Neural crest cell (in vitro differentiated cells): ENCODE measurements at places on chromosomes 2 and 18.

- no peaks in the 10 kb centered on the region for H3K4me1 ChIP-seq
- no peaks in the 10 kb centered on the region for H3K27me3 ChIP-seq
- DNase-seq: no peak
- no peaks in the 10 kb centered on the region for H3K36me3 ChIP-seq
- H3K4me3 ChIP-seq: no peak overlapping the region
Measured at GRCh38 chr18:56289381-56289780, 349.0 kb downstream of the TXNL1 start.

DNA sequence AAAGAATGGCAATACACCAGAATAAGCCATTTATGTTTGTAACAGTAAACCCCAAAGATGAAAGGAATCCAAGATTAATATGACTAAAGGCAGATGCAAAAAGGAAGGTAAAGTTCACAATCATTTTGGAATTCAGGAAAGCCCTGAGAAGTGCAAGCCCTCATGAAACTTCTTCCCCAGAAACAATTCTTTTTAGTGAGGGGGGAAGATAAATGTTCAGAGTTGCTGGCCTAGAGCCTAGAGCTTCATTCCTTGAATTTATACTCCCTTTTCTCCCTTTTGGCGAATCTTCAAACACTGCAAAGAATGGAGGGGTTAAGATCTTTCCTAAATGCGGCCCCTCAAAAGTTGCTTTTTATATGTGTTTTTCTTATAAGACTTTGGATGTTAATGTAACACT lies 368.8 kb downstream of the MEIS1 start:
- H3K36me3 ChIP-seq: no peaks in the 10 kb centered on the region
- H3K27ac ChIP-seq: no peak overlapping the region
- no peak overlapping the region for H3K4me3 ChIP-seq
- DNase-seq: no peak

DNA sequence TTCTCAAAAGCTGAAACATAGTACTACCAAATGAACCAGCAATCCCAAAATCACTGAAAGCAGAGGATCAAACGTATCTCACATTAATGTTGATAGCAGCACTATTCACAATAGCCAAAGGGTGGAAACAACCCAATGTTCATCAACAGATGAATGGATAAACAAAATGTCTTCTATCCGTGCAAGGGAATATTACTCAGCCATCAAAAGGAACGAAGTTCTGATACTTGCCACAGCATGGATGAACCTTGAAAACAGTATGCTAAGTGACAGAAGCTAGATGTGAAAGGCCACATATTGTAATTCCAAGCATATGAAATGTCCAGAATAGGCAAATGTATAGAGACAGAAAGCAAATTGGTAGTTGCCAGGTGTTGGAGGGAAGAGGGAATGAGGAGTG lies 57.0 kb upstream of the CHMP1B start:
- no peak overlapping the region for H3K27ac ChIP-seq
- peaks cover 25% of the 10 kb centered on the region for H3K4me1 ChIP-seq
- no peak for DNase-seq
- H3K4me3 ChIP-seq: no peak overlapping the region
- peaks cover 4% of the 10 kb centered on the region for H3K36me3 ChIP-seq

DNA sequence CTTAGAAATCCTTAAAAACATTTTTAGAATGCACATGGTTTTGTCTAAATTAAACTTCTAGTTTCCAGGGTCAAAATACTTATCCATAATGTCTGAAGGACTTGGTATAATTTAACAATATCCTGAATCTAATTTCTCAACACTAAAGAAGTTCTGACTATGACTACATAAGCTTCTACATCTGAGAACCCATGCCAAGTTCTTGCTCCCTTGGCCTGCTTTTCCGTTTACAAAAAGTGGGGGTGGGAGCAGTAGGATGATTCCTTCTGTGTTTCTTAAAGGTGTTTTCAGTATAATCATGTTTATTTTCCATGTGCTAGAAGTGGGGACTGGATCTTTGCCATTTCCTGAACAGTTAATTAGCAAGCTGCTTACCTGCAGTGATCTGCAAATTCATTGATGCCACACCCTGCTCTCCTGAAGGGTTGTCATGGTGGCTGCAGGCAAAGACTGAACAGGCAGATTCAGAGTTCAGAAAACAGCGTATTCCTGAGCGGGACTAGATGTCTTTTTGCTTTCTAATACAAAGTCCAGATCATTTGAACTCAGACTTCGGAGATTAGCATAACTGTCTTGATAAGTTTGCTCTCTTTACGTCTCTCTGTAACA lies 36.2 kb downstream of the ADNP2 start:
- no peaks in the 10 kb centered on the region for H3K4me1 ChIP-seq
- H3K27me3 ChIP-seq: no peaks in the 10 kb centered on the region
- H3K4me3 ChIP-seq: no peak overlapping the region
- H3K36me3 ChIP-seq: peaks cover 12% of the 10 kb centered on the region

- H3K27ac ChIP-seq: no peak overlapping the region
- no peaks in the 10 kb centered on the region for H3K36me3 ChIP-seq
- peaks cover 5% of the 10 kb centered on the region for H3K4me1 ChIP-seq
- no peak overlapping the region for H3K4me3 ChIP-seq
Measured at GRCh38 chr2:37585982-37586621, 85.3 kb downstream of the CDC42EP3 start.

GRCh38 chr2:241879326-241879725 lies 9.8 kb downstream of the RTP5 start:
- no peak for DNase-seq
- H3K36me3 ChIP-seq: peaks cover 5% of the 10 kb centered on the region
- no peak overlapping the region for H3K27ac ChIP-seq
- peaks cover 3% of the 10 kb centered on the region for H3K27me3 ChIP-seq
- H3K4me3 ChIP-seq: peak overlapping the region; percentile 22
- peaks cover 16% of the 10 kb centered on the region for H3K4me1 ChIP-seq

DNA sequence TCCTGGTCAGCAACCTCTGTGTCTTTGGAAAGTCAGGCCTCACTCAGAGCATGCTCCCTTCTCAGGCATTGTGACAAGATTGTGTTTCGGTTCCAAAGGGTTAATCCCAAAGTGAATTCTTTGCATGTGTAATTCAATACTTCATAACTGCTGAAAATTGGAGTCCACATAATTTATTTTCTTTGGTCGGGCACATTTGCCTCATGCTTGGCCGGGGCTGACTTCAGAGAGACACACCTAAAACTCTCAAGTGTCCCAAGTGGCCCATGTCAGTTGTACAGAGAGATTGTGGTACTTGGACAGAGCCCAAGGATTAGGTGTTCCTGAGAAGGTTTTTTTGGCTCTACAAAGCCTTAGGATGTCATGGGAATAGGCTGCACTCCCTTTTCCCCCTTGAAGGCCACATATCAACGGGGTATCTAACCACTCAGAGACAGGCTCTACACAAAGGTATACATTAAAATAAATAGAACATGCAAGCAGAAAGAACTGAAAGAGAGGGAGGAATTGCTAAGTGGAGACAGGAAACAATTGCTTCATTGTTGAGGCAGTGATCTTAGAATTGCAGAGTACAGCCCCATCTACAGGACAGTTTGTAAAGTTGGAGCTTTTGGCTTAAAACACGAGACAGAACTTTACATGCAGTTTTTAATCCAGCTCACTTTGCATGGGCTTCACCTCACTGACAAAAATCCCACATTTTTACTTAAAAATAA lies 1232.3 kb upstream of the ZEB2 start:
- DNase-seq: peak; percentile 3
- no peaks in the 10 kb centered on the region for H3K36me3 ChIP-seq

GRCh38 chr2:43032213-43033015 lies 194.0 kb downstream of the ZFP36L2 start:
- no peaks in the 10 kb centered on the region for H3K27me3 ChIP-seq
- no peak for DNase-seq
- H3K4me1 ChIP-seq: peaks cover 29% of the 10 kb centered on the region

- no peak overlapping the region for H3K27ac ChIP-seq
- no peaks in the 10 kb centered on the region for H3K27me3 ChIP-seq
- H3K4me3 ChIP-seq: no peak overlapping the region
- no peaks in the 10 kb centered on the region for H3K36me3 ChIP-seq
Measured at GRCh38 chr18:44838971-44839666, 158.4 kb downstream of the SETBP1 start.

DNA sequence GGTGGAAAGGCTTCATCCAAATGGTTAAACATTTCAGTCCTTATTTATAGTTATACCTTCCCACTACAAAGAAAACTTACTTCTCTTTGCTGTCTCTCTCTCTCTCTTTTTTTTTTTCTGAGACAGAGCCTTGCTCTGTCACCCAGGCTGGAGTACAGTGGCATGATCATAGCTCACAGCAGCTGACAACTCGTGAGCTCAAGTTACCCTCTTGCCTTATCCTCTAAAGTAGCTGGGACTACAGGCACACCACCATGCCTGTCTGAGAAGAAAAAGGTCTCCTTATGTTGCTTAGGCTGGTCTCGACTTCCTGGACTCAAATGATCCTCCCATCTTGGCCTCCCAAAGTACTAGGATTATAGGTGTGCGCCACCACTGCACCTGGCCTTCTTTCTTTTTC lies 32.3 kb upstream of the OLA1 start:
- DNase-seq: no peak
- H3K4me3 ChIP-seq: no peak overlapping the region
- H3K4me1 ChIP-seq: peaks cover 3% of the 10 kb centered on the region
- H3K36me3 ChIP-seq: no peaks in the 10 kb centered on the region
- no peaks in the 10 kb centered on the region for H3K27me3 ChIP-seq

- H3K27me3 ChIP-seq: no peaks in the 10 kb centered on the region
- H3K36me3 ChIP-seq: peaks cover 5% of the 10 kb centered on the region
- H3K4me1 ChIP-seq: peaks cover 10% of the 10 kb centered on the region
- DNase-seq: no peak
Measured at GRCh38 chr2:3082705-3083104, 294.9 kb downstream of the EIPR1 start.

- DNase-seq: no peak
- H3K4me1 ChIP-seq: no peaks in the 10 kb centered on the region
- no peak overlapping the region for H3K4me3 ChIP-seq
- no peak overlapping the region for H3K27ac ChIP-seq
- no peaks in the 10 kb centered on the region for H3K36me3 ChIP-seq
- no peaks in the 10 kb centered on the region for H3K27me3 ChIP-seq
Measured at GRCh38 chr2:201275990-201276389, 15.7 kb downstream of the CASP8 start.
